Melanocyte of skin (primary cell): ENCODE measurements at places on chromosomes 1 and 21. TPM values are rescaled to one million over a fixed set of nuclear protein-coding genes. Genes with fewer than 3 reads are reported as not detected.

The RGS13 gene
- not detected in 2 replicates for total RNA-seq

The S100A7 gene
- total RNA-seq, result not detected in 2 replicates

The ARHGEF16 gene
- under 0.01 and 0.46 TPM in 2 replicates for total RNA-seq

The SH2D5 gene
- total RNA-seq, result 0.34 and 0.36 TPM in 2 replicates

The PCAT6 gene
- total RNA-seq, result 0.33 and 0.62 TPM in 2 replicates
